Tibial nerve (tissue), 4 donors: ENCODE measurements at places on chromosomes 7 and 10.

- DNase-seq = no peak
Observed at GRCh38 chr7:123711832-123712293, 36.9 kb downstream of the WASL start.

GRCh38 chr10:79070081-79070605 is 1.4 kb downstream of the ZMIZ1 start:
- no peak for DNase-seq

- DNase-seq = peak; percentile 81
Observed at GRCh38 chr10:18651324-18652007, at the start of gene NSUN6. Gene NSUN6 (minus strand): TSS chr10:18651587. CDS start chr10:18651203, 384 bp downstream.

DNA sequence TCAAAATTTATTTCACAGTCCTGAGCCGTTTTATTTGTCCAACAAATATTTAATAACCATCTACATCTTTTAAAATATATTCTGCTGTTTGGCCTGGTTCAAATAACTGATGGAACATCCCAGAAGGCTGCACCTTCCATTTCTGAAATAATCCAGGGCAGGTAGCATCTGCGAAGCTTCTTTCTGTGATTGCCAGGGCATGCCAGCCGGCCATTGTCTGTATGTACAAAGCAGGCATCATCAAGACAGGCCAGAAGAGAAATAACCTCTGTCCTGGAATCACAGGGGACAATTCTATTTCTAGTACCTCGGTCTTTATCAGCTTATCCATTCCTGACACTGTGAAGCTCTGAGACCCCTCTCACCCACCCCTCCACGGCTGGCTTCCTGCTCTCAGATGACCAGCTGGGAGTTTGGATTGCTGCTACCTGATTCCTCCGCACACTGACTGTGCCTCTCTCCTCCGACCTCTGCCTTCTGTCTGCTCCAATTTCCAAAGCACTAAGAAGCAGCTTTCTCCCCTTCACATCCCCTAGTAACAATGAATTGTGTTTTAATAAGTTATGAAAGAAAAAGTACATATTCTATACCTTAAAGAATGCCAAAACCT is 8.0 kb downstream of the DGKI start:
- no peak for DNase-seq

DNA sequence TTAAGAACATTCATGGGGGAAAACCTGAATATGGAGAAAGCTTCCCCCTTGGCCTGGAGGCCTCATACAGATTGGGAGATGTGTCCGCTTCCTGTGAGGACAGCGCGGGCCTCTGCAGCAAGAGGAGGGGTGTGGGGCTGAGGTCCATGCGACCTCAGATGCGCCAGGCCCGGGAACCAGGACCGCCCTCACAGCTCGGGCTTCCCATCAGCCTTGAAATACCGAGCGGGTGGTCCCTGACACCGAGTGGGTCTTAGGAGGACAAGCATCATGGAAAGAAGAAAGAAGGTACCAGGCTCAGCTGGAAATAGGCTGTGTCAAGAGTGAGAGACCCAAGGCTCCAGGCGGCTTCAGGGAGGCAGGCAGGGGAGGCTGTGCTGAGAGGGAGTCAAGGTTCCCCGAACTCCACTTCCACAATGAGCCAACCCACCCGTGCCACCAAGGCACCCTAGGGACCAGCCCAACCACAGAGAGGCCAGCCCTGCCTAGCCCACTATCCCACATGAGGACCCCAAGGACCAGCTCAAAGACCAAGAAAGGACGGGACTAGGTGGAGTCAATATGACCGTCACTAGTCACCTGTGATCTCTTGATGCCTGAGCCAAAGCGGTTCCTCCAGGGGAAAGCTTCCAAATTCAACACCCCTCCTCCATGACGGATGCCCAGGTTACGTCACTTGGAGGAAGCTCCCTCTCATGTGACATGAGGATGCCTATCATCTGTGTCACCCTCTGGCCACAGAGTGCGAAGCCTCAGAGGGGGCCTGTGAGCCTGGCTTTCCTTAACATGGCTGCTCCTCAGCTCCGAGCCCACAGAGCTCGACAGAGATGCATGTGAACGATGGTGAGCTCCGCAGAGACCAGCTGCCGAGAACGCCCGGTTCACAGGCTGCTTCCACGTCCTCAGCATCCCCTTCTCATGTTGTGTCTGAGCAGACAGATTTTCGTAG is 103.7 kb downstream of the TCERG1L start:
- no peak for DNase-seq

GRCh38 chr7:11524476-11525397 is 307.3 kb downstream of the THSD7A start:
- DNase-seq = no peak

DNA sequence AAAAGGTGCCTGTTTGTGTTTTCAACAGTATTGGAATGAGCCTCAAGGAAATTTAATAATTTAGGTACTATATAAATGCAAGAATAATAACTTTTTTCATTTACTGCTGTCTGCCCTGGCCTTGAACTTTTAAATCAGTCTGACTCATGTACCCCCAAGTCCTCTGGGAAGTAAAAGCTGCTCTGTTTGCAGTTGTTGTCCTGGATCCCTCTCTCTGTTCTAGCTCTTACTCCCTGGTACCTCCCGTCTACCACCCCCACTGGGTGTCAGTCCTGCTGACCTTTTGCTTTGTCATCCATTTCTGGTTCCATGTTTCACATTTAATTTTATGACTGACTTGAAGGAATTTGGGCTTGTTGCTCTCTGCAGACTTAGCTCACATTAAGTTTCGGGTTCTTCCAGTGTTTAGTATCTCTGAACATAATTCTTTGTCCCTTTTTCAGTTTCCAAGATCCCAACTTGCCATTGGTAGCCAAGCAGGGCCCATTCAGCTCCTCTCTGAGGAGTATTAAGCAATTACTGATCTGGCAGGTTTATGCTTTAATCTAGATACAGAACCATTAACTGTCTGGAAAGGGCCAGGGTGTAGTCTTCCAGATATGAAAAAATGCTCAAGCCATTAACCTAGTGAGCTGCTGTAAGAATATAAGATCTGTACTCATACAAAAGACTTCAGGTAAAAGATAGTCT is 208.7 kb upstream of the FAM3C start:
- no peak for DNase-seq

GRCh38 chr7:30702200-30702599 is 19.9 kb upstream of the CRHR2 start:
- no peak for DNase-seq

DNA sequence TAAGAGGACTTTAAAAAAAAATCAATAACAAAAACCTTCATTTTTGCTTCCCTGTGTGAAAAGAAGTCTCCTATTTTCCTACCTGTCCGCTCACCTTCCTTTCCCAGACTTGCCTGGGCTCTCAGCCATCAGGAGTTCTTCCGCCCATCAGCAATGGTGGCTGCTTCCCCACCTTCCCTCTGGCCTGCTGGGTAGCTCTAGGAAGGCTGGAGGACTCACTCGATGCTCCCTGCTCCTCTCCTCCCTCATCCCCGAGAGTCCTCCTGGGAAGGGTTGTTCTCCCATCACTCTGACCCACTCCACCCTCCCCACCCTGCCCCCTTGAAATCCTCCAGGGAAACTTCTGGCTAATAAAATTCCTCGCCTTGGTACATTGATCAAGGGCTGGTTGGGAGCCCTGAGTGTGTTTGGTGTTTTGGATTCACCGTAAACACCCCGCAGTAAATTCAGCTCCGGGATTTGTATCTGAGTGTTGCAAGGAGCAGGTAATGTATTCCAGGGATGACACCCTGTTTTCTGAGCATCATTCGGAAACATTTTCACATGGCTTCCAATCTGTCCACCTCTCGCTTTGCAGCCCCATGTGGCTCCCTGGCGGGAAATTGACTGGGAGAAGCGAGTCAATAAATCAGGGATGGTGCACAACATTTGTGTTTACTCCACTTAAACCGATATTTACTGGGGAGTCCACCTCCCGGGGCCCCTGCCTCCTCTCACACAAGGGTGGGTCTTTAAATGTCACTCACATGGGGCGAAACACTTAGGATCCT is 126.4 kb upstream of the SDK1 start:
- no peak for DNase-seq

GRCh38 chr7:120869700-120870099 is 11.8 kb upstream of the TSPAN12 start:
- DNase-seq = no peak

GRCh38 chr7:92827464-92828120 is 8.8 kb downstream of the CDK6 start:
- DNase-seq = no peak

GRCh38 chr7:4840079-4840501 is 21.7 kb downstream of the PAPOLB start:
- no peak for DNase-seq

- DNase-seq = no peak
Observed at GRCh38 chr7:147796581-147796980, 794.0 kb upstream of the C7orf33 start.

DNA sequence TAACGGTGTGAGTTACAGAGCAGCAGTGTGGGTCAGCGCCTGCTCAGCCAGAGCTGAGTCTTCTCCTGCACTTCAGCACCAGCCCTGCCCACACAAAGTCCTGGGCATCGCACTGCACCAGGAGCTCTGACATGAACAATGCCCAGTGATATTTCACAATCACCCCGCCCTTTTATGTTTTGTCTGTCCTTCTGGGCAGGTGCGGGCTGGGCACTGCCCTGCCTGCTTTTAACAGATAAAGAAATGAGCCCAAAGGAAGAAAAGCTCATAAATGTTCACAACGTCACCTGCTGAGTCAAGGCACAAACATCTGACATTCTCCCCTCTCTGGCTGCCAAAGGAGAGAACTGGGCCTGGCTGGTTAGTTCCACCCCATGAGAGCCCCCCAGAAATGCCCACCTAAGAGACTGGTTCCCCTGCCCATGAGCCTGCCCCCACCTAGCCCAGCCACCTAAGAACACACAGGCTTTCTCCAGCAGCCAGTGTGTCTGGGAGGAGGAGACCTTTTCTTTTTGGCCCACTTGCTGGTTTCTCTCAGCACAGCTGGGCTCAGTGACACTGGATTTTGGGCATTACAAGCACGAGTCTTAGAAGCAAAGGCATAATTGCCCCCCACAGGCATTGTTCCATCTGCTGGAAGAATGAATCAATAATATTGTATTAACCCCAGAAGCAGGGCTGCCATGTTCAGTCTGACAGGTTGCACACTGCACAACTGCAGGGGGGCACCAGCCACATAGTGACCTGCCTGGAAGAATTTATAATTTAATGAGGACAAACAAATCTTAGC is 22.3 kb downstream of the CALML3 start:
- no peak for DNase-seq

DNA sequence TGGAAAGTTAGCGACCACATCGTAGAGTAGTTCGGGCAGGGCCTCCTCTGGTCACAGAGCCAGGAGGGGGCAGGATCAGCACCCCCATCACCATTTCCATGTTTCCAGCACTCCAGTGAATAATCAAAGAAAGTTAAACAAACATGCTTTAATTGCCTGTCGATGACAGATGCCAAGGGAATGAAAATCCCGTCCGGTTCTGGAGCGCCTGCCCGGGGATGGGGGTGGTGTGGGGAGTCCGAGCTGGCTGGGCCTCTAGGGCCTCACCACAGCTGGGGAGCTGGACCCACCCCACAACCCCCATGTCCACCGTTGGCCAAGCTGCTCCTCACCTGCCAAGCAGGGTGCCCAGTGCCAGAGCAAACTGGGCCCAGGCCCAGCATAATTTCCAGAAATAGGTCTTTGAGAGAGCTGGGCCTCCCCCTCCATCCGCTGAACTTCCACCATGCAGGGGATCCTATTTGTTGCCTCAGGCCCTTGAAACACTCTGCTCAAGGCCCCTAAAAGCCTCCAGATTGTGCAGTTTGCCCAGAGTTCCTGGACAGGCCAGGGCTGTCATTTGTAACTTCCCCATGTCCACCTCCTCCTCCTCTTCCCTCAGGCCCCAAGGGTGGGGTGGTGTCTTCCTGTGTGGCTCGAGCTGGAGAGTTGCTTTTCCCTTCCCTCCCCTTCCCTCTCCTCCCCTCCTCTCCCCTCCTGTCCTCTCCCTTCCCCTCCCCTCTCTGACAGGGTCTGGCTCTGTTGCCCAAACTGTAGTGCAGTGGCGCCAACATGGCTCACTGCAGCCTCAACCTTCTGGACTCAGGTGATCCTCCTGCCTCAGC is 101.0 kb downstream of the MYL10 start:
- DNase-seq = no peak

DNA sequence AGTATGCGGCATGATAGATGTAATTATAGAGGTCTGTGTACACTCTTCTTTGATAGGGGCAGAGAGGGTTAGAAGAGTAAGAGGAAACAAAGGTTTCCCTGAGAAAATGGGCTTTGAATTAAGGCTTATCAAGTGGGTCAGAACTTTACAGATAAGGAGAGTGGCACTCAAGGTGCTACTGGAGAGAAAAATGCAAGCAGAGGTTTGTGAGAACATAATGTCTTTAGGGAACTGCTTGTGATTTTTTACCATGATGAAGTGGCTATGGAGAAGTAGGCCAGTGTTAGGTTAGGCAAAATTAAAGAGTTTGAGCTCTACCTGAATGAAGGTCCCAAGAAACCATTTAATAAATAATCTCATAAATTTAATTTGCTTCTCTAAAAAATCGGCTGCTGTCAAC is 14.3 kb downstream of the STARD3NL start:
- no peak for DNase-seq

- DNase-seq = no peak
Observed at GRCh38 chr7:87032604-87033339, 26.7 kb downstream of the ELAPOR2 start.

DNA sequence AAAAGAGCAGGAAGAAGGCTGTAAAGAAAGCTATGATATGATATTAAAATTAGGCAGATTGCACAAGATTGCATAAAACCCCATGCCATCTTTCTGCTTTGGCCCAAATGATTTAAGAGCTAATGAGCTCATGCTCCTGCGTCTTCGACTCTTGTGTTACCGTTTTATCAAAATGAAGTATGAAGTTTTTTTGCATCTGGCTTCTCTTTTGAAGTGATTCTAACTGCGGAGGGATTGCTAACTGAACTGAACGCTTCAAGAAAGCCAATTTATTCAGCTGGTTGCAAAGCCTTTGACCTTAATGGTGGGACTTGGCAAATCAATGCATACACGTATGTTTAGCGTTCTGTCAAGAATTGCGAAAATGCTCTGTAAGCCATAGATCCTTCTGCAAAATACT is 282.9 kb downstream of the TWIST1 start:
- DNase-seq = no peak

DNA sequence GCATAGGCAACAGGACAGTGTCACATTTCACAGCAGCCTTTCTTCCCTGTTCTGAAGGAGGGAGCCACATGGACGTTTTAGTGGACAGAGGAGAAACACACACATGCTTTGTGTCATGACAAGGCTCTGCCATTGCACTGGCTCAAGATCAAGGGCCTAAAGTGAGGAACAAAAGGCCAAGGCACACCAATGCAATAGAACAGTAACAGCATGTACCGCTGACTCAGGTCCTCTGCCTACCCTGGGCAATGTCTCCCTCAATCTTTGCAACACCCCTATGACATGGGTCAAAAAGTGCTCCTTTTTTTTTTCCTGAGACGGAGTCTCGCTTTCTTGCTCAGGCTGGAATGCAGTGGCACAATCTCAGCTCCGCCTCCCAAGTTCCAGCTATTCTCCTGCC is 57.8 kb upstream of the SDK1 start:
- no peak for DNase-seq
